ENCODE measurements at places on chromosomes 7 and 10. TPM values are rescaled to one million over a fixed set of nuclear protein-coding genes. Genes with fewer than 3 reads are reported as not detected.

DNA sequence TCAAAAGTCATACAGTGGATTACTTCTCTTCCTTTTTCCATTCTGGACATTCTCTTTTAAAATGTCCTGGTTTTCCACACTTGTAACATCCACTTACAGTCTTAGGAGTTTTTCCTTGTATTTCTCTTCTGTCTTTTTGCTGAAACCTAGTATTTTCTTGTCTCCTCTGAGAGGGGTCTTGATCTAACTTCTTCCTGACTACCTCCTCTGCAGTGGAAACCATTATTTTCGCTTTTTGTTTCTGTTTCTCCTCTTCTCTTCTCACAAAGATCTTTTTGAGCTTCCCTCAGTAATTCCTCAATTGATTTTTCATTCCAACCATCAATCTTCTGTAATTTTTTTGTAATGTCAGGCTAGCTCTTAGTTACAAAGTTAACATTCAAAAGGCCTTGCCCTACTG is 23.7 kb upstream of the ELOVL3 start:
- no peaks in the 10 kb centered on the region for H3K36me3 ChIP-seq
- no peaks in the 10 kb centered on the region for H3K4me1 ChIP-seq
- H3K4me3 ChIP-seq, result no peak overlapping the region
- no peak overlapping the region for H3K27ac ChIP-seq

EBLN1 gene
- polyA plus RNA-seq, result not detected

GRCh38 chr10:103931603-103932002 is 13.6 kb upstream of the STN1 start:
- H3K36me3 ChIP-seq, result no peaks in the 10 kb centered on the region
- no peak overlapping the region for H3K4me3 ChIP-seq
- H3K4me1 ChIP-seq, result no peaks in the 10 kb centered on the region
- no peak for DNase-seq
- H3K27ac ChIP-seq, result no peak overlapping the region

MYO3A gene
- not detected for polyA plus RNA-seq

CCDC3 gene
- not detected for polyA plus RNA-seq

Data from CD8-positive, alpha-beta memory T cell (primary cell).